ENCODE measurements at places on chromosomes 1 and 21.

DNA sequence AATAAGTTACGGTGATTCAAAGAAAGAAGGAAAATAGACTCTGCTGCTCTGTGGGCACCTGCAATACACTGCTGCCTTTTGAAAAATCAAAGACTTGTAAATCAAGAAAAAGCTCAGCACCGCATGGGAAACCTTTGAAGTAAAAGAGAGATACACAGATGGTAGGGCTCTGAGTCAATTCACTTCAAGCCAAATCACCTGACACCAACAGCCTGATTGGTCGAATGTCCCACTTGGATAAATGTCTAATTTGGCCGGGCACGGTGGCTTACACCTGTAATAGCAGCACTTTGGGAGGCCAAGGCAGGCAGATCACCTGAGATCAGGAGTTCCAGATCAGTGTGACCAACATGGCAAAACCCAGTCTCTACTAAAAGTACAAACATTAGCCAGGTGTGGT, 19.2 kb upstream of the RCAN3 start:
- no peak for DNase-seq

DNA sequence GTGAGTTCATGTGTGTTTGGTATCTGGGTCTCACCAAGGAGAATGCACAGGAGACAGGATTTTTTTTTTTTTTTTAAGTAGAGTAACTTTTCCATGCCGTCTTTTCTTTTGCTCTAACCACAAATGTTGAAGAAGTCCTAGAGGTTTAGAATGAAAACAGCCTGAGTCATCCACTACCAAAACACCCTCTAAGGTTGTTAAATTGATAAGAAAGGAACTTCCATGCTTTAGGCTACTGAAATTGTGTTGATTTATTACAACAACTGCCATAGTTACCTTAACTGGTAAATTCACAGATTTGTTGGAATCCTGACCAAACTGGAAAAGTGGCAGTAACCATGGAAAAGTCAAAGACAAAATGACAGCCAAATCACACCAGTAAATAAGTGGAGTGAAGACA, 375.6 kb downstream of the AMY1C start:
- DNase-seq = no peak

DNA sequence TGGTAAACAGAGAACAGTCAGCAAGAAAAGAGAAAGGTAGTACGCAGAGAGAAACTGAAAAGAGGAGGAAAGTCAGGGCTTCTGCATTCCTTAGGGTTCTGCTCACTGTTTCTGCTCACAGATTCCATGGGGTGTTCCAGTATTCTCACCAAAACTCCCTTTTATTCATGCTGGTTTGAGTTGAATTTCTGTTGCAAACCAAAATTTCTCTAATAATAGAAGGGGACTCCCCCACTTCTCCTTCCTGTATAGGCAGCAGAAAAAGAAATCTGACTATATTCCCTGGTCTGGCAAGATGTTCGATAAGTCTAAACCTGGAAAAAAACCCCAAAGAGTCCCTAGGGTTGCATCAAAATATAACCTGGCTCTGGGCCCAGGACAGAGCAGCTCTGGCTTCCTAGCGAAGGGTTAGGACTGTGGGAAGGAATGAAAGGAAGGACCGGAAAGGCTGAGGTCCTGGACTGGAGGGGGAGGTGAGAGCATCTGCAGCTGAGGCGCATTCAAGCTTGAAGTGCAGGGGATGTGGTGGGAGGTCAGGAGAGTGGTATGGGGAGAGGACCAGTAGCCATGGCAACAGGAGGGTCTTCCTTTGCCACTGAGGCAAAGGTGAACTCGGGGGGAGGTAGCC, 18.8 kb upstream of the RGS16 start:
- DNase-seq = no peak

DNA sequence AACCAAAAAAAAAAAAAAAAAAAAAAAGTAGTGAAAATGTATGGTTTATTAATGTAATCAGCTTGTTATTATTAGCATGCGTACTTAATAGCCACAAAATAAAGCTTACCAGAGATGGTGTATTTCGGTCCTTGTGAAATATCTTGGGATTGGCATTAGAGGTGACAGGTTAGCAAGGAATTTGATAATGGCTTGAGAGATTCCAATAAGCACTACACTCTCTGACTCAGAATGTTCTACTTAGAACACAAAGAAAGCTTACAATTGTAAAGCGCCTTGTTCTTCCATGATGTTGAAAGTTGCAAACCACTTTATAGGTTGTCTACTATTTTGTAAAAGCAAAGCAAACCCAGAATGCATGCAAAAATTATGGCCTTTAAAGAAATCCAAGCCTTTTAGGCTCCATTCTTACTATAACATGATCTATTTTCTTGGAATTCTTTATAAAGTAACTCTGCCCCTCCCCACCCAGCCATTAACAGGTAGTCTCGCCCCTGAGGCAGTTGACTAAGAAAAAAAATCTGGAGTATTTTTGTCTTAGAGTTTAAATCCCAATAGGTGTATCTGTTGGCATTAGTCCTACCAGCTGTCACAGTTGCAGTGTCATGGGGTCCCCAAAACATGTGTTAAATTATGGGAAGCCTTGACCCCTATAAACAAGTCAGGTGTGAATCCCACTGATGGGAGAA, 129.2 kb downstream of the DHRS3 start:
- no peak for DNase-seq

- DNase-seq = no peak
Observed at GRCh38 chr1:43573066-43573800, 42.5 kb downstream of the PTPRF start.

GRCh38 chr1:221839782-221840395, 98.0 kb upstream of the DUSP10 start:
- DNase-seq = no peak

DNA sequence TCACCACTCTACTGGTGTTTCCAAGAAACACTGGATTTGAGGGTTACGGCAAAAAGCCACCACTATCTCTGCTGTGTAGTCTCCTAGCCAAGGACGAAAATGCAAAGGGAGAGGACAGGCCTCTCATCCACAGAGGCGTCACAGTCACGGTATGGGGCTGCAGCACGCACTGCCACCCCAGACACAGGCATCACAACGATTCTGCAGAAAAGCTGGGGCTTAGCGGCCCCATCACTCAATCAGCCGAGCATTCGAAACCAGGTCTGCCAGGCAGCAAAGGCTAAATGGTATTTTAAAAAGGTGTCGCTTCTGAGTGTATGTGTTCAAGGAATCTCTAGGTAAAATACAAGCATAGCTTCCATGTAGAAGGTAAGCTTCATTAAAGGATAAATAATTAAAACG, 1.4 kb downstream of the RIPK4 start:
- DNase-seq = no peak

DNA sequence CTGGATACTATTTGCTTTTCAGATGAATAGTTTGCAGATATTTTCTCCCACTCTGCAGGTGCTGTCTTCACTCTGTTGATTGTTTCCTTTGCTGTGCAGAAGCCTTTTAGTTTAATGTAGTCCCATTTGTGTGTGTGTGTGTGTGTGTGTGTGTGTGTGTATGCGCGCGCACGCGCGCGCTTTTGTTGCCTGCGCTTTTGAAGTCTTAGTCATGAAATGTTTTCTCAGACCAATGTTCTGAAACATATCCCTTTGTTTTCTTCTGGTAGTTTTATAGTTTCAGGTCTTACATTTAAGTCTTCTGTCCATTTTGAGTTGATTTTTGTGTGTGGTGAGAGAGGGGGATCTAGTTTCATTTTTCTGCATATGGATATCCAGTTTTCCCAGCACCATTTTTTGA, 63.5 kb downstream of the XPR1 start:
- no peak for DNase-seq

GRCh38 chr1:5809207-5809788, 182.9 kb downstream of the NPHP4 start:
- no peak for DNase-seq

GRCh38 chr1:223245983-223246382, 102.9 kb upstream of the TLR5 start:
- DNase-seq = no peak
